Cerebellar nuclear complex (tissue), 1 donor: ENCODE measurements at places on chromosomes 6 and 20.

DNA sequence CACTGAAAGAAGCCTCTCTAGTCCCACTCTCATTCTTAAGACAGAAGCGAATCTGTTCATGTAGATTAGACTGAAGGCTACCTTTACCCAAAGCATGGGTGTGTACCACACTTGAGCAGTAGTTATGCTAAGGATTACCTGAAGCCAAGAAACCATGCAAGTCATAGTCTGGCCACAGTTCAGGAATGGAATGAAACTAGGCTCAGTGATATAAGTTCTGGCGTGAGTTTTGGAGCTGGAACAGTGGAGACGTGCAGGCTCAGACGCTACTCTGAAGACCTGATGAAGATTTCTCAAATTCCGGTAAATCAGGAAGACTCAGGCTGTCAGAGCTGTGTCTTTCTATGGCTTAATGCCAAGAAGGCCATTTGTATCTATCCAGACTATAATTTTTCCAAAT, 219.9 kb downstream of the HDGFL1 start:
- no peak for DNase-seq

DNA sequence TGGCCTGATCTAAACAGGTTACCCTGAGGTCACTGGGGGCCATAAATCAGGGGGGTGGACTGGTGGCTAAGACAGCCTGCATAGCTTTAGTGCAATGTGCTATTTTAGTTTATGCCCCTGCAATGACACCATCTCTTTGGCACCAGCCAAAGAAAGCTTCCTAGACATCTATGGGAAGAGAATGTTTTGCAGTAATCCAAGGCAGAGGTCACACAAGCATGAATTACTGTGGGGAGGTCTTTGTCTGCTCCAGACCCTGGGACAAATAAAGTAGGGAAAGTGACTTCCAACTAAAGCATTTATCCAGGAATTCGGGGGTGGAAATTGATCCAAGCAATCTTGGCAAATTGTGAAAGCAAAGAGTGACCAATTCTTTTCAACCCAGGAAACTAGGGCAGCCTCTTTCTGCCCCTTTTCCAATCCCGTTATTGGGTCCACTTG, 5.3 kb downstream of the RIPOR2 start:
- no peak for DNase-seq

DNA sequence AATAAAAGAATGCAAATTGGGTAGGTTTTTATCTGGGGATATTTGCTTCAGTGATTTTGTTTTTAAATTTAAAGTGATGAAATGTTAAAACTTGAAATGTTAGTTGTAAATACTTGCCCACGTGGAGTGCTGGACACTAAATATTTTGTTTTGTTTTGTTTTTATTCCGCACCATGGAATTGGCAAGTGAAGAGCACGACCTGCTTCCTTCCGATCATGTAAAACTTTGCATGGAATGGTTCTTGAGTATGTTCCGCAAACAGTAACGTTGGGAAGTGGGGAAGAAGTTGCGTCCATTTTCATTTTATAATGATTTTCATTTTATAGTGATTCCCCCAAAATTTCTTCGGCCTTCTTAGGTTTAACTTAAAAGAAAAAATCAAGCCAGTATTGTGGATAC, 765 bp downstream of the IRAK1BP1 start:
- no peak for DNase-seq

- DNase-seq, result no peak
Observed at GRCh38 chr6:150016324-150017185, 8.8 kb downstream of the RAET1L start.

DNA sequence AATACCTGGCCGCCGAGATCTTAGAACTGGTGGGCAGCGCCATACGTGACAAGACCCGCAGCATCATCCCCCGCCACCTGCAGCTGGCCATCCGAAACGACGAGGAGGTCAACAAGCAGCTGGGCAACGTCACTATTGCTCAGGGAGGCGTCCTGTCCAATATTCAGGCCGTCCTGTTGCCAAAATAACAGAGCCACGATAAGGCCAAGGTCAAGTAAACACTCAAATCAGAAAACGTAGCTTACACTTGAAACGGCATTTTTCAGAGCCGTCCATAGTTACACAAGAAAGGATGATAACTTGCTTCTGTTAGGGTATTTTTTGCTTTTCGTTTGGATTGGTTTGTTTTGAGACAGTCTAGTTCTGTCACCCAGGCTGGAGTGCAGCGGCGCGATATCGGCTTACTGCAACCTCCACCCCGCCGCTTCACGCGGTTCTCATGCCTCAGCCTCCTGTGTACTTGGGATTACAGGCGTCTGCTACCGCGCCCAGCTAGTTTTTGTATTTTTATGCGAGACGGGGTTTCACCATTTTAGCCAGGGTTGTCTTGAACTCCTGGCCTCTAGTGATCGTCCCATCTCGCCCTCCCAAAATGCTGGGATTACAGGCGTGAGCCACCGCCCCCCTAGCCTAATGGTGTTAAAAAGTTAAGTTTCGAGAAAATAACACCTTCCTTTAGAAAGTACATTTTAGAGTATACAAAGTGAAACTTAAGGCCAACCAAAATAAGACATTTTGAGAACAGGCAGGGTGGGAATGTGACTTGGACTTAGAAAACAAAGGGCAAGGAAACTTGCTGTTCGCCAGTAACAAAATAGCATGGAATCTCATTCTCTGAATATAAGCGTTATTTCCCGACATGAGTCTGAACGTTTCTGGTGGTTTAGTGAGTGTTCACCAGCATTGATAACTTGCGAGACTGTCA, 42.8 kb upstream of the HFE start:
- DNase-seq, result no peak

DNA sequence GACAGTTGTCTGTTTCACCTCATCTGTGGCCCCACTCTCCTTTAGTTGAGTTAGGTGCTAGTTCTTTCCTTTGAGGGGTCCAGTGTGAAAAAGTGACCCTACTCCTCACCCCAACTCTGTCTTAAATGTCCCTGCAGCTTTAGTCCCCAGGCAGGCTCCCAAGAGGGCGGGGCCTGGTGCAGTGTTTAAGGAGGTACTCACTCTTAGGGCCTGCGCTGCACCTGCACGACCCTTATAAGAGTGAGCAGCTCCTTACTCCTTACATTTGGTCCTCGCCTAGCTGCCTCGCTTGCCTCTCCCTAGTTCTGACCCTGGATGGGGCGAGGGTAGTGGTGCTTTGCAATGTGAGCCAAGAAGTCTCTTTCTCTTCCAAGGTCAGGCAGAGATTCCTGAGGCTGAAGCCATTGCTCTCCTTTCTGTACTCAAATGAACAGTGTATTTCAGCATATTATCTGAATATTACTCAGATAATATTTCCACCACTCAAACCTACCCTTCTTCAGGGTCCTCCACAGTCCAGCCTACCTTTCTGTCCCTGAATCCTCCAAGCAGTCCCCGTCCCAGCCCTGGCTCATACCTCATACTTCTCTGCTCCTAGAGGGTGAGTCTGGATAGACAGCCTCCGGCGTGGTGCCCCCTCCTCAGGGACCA, 11.9 kb upstream of the VEGFA start:
- DNase-seq, result no peak

- DNase-seq, result no peak
Observed at GRCh38 chr20:2692036-2692885, at the start of gene EBF4. EBF4 (plus strand) TSS chr20:2692780; CDS start chr20:2693646, 866 bp downstream.

DNA sequence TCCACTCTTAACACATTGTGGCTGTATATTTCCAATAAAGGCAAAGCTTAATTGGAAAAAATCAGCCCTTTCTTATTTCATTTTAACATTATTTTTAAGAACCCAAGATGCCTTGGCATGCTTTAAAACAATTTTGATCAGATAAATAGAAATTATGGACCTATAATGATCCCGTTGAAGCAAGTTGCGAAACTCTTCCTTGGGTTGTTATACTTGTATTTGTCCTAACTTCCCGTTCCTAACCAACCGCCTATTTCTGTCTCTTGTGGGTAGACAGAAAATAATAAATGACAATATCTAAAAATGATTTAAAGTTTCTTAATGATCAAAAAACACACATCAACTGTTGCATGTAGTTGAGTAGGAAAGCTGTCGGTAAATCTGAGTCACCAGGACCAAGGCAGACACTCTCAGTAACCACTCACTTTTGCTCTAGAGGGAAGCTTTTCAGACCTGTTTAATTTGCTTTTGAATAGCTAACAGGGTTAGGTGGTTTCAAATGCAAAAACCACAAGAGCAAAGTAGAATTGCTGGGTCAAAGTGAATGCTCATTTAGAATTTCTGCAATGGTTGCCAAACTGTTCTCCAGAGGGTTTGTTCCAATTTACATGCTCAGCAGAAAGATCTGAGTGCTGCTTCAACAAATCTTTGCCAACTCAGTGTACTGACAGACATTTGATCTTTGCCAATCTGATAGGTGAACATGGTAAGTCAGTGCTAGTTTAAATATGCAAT, 34.2 kb upstream of the KCNK5 start:
- DNase-seq, result no peak

- no peak for DNase-seq
Observed at GRCh38 chr20:24157213-24157612, 168.6 kb upstream of the GGTLC1 start.

- no peak for DNase-seq
Observed at GRCh38 chr6:53398247-53399026, 49.7 kb upstream of the ELOVL5 start.

DNA sequence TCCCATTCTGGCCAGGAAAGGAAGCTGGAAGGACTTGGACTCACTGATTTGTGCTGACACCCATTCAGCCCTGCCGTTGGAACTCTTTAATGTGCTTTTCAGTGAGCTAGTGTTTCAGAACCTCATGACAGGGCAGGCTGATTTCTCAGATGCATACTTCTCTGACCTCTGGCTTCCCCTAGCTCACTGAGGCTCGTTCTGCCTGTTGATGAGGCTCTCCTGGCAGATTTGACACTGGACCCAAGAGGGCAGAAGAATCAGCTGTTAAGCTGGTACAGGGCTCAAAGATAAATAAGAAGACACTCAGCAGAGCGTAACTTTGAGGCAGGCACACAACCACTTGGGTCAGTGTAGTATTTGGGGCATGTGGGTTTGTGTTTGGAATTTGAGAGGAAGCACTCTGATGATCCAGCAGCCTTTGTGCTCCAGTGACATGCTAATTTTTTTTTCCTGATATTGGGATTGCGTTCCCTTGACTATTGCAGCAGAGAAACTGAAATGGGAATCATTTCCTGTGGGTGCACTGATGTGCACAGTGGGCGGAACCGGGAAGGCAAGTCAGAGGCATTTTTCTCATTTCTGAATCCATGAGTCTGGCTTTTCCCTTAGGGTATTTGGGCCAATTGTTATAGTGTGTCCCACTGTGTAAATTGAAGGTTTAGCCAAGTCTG, 80.2 kb downstream of the CARMIL1 start:
- no peak for DNase-seq

GRCh38 chr20:58431134-58431533, 42.1 kb downstream of the VAPB start:
- no peak for DNase-seq

- DNase-seq, result no peak
Observed at GRCh38 chr6:77551135-77551534, 87.8 kb upstream of the HTR1B start.

- no peak for DNase-seq
Observed at GRCh38 chr6:27358786-27359185, 29.8 kb upstream of the ZNF391 start.

- no peak for DNase-seq
Observed at GRCh38 chr20:37898233-37899104, 4.5 kb upstream of the VSTM2L start.

DNA sequence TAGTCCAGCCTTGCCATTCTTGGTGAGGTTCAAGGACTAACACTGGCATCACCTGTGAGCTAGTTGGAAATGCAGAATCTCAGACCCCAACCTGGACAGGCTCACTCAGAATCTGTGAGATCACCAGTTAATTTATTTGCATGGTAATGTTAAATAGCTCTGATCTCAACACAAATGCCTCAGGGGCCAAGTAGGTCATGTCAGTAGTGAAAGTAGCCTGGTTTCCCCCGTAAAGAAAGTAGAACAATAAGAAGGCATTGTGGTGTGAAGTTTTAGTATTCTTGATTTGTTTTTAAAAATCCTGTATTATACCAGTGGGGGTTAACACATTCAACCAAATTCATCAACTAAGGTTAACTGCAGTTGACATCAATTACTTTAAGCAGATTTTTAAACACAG, 105.5 kb downstream of the PPP1R14C start:
- no peak for DNase-seq

DNA sequence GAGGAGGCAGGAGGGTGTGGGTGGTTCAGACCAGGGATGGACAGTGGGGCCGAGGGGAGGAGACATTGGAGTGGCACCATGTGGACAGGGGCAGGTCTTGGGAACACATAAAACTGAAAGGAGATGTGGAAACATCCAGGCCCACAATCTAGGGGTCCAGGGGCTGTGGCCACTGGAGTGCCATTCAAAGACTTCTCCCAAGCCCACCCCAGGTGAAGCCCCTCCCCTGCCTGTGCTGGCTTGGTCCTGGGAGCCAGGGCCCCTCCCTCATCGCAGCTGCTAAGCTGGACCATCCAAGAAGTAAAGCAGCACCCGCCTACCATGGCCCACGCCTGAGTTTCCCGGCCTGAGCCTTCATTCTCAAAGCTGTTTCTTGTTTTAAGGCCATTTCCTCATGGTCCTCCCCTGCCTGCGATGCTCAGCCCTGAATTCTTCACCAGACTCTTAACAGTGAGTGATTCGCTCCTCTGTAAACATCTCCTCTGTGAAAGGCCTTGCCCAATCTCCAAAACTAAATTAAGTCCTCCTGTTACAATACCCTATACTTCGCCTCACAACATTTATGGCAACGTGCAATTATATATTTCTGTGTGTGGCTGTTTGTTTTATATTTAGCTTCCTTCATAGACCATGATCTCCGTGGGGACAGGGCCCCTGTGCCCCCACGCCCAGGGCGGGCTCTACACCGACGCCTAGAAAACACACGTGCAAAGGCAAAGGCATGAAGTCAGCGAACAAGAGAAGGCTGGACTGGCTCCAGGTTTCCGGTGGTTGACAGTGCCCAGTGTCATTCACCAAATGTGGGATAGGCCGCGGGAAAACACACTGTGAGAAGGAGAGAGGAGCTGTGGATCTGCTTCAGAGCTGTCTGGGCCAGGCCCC, 267.8 kb downstream of the ERMARD start:
- DNase-seq, result no peak

- DNase-seq, result no peak
Observed at GRCh38 chr6:3328796-3329195, 70.0 kb downstream of the PSMG4 start.

DNA sequence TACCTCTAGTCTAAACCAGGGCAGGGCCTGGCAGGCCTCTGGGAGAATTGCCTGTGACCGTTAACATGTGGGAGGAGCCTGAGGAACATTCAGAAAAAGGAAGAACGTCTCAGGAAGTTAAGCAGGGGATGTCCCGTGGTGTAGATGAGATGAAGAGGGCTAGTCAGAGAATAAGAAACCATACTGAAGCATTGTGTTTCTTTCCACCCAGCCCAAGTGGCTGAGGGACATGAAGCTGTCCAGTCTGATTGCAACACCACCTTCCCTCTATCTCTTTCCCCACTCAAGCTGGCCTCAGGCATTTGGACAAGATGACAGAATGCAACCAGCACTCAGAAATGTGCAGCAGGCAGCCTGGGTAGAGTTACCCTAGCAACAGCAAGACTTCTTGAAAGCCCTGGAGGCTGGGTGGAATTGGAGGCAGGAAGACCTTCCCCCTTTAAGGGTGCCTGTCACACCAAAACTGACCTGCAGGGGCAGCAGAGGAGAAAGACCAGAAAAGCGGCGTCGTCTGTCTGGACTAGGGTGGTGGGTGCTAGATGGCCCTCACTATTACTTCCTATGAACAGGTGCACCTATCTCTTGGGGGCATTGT, 186.1 kb downstream of the UNC5CL start:
- no peak for DNase-seq
